ENCODE measurements at places on chromosomes 1 and 21. TPM values are rescaled to one million over a fixed set of nuclear protein-coding genes. Genes with fewer than 3 reads are reported as not detected.

Gene EBNA1BP2
- polyA plus RNA-seq: 57.4 TPM

Gene KPRP
- polyA plus RNA-seq: not detected

Gene LCE6A
- polyA plus RNA-seq: not detected

- DNase-seq: no peak
Measured at GRCh38 chr21:30193201-30193600, 22.7 kb downstream of the CLDN8 start.

DNA sequence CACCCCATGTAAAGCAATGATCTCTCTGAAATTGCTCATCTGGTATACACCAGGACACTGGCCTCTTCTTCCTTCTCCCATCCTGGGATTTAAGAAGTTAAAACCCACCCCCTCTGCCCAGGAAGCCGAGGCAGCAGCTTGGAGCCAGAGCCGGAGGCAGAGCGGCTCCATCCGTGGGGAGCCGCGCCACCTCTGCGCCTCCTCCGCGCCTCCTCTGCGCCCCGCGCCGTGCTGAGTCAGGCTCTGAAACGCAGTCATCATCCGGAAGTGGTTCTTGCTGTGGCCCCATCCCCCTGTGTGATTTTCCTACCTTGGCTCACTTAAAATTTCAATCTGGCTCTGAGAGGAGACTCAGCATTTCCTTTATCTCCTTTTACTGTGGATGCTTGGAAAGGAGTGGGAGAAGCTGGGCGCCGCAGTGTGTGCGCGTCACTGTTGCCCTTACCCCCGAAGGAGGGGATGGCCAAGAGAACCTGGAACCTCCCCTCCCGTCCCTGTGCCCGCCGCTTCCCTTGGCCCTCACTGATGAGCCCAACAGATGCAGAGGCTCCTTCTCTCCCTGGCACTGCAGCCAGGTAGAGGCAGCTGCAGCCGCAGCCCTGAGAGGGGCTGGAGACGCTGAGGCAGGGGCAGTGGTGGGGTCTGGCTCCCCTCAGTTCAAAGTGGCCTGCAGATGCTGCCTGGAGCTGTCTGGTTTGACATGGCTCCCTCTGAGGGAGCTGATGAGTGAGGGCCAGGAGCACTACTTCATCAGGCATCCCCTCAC lies 15.3 kb upstream of the NPHP4 start:
- DNase-seq: no peak

Gene NECTIN4
- polyA plus RNA-seq: not detected

- no peak for DNase-seq
Measured at GRCh38 chr1:208688656-208689315, 444.6 kb upstream of the PLXNA2 start.

Gene S100A7A
- polyA plus RNA-seq: not detected

Gene FALEC
- 1.3 TPM for polyA plus RNA-seq

DNA sequence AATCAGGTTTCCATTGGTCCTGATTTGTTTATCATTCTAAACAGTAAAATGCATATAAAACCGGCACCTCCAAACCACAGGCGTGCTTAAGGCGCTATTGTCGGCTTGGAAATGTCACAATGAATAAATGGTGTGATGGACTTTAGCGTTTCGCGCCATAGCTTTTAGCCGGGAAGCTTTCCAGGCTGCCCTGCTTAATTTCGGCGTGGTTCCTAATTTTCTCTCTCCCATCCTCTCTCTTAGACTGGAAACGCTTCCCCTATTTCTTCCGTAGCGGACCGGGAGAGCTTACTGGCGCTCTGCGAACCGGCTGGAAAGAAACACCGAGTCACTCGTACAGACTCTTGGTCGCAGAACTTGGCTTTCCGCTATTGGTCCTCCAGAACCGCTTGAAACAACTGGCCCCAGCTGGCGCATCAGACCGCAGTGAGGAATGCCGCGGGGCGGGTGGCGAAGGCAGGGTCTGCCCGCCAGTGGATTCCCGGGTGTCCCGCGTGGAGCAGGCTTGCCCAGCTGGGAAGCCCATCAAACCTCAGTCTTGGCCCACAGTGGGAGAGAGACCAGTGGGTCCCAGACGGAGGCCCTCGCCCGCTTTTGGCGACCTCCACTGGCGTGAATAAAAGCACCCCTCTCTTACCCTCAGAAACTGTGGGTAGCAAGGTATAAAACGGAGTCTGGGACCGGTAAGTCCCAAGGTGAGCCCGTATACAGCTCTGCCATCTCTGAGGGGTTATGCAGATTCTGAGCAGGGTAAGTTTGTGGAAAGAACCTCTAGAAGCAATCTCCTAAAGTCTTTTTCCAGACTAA lies 4.0 kb upstream of the LHX8 start:
- no peak for DNase-seq

Gene SORT1
- 1.2 TPM for polyA plus RNA-seq

DNA sequence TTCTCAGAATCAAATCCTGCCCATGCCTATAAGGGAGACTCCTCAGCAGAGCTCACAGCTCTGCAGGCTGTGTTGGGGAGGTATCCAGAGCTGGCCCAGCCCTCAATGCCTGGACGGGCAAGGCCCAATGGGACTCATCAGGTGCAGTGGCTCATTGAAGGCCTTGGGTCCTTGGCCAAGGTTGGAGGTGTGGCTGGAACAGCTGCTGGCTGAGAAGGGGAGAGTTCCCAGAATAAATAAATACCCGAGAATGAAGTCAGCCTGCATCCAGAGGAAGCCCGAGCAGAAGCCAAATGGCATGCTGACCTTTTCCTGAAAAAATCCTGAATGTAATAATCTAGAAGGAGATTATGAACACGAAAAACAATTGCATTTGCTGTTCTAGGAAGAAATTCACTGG lies 25.2 kb upstream of the IKBKE start:
- no peak for DNase-seq

DNA sequence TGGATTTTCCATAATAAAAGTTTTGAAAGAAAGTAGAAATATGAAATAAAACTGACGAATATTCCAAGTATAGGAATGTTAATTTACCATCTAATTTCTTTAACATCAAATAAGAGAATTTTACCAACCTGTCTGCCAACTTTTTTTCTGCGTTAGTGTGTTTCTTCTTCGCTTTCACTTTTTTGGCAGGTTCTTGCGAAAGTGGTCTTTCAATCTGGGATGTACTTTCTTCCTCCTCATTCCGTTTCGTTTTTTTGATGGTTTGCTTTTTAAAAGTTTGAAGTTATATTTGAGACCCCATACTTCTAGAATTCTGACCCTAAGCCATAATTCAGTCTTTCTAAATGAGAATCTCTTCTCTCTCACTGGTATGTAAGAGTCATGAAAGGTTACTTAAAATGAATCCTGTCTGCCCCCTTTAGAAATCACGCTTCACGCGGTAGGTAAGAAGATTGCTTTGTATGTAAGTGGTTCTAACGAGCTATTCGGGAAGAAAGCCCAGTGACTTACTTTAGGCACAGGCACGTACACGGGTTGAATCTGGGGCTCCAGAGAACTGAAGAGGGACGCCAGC lies 580 bp downstream of the RBM34 start:
- peak; percentile 5 for DNase-seq

GRCh38 chr1:32142446-32143301 lies 34.8 kb downstream of the KPNA6 start:
- no peak for DNase-seq

Gene EXTL1
- not detected for polyA plus RNA-seq

- no peak for DNase-seq
Measured at GRCh38 chr1:108067884-108068540, 103.0 kb upstream of the VAV3 start.

Gene HSPA6
- polyA plus RNA-seq: not detected

All from naive thymus-derived CD8-positive, alpha-beta T cell (primary cell).